Large intestine (tissue), 12 donors: ENCODE measurements at places on chromosomes 6 and 20.

DNA sequence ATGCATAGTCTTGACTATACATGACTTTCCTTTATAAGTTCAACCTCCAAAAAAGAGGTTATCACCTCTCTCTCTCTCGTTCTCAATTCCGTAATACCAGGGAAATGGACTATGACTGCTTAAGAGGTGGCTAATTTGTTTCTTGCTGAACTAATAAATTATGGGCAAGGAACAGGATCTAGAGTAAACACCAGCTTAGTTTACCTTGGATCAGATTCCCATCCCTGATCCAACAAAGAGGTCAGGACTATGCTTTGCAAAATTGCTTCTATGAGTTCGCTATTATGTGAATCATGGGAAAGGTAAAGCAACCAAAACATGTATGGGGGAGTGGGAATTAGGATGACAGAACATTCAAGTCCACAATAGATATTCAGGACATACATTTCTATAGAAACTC lies 630.7 kb downstream of the HACE1 start:
- no peak for DNase-seq

DNA sequence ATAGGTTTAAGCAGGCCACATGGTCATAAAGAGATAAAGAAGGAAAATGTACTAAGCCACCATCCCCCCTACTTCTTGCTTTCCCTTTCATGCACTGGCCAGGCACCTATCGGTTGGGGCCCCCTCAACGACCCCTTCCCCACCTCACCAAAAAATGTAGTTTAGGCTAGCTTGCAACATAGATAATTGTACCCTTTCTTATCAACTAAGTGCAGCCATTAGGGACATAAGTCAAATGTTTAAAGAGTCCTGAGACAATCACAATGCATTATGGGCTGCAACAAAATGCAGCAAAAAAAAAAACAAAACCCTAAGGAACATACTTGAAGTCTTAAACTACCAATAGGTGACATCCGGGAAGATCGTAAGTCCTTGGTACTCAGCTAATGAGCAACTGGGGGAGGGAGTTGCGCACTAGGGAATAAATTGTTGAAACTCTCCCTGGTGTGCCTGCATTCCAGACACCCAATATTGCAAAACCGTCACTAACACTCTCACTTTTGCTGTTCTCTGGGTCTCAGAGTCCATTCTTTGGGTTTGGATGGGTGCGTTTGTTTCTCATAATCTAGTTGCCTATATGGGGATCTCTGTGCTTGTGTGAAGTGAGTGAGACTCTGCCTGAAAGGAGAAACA lies 12.4 kb upstream of the HLA-G start:
- no peak for DNase-seq

GRCh38 chr6:152050451-152051195 lies 243.1 kb downstream of the ESR1 start:
- no peak for DNase-seq

DNA sequence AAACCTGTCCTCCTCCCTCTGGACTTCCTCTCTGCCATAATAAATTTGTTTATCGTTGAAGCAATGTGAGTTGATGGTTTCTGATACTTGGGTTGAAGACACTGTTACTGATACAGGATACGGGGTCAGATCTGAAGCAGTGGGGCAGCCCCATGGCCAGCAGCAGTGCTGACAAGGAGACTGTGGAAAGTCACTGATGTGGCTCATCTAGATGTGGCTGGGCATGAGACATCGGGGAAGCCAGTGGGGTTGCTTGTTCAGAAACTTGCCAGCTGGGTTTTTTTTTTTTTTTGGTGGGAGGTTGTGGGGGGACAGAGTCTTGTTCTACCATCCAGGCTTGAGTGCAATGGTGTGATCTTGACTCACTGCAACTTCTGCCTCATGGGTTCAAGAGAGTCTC lies 2.6 kb upstream of the BPI start:
- no peak for DNase-seq

- DNase-seq = no peak
Measured at GRCh38 chr6:157568702-157569101, 187.7 kb downstream of the ZDHHC14 start.

DNA sequence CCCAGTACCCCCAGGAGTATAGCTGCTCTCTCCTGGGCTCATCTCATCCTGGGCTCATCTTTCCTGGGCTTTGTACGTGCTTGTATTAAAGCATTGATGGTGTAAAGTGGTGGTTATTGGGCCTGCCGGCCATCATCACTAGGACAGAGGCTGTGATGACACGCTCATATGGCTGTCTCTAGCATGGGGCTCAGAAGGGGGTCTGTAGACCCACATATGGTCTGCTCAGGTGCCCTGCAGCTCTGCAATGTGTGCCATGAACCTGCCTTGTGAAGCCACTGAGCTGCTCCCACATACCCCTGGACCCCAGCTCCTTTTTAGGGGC lies 143.4 kb downstream of the CDC5L start:
- no peak for DNase-seq

GRCh38 chr6:136365776-136366354 lies 76.2 kb upstream of the BCLAF1 start:
- DNase-seq = no peak

- no peak for DNase-seq
Measured at GRCh38 chr6:30067460-30068139, 602 bp downstream of the PPP1R11 start.

DNA sequence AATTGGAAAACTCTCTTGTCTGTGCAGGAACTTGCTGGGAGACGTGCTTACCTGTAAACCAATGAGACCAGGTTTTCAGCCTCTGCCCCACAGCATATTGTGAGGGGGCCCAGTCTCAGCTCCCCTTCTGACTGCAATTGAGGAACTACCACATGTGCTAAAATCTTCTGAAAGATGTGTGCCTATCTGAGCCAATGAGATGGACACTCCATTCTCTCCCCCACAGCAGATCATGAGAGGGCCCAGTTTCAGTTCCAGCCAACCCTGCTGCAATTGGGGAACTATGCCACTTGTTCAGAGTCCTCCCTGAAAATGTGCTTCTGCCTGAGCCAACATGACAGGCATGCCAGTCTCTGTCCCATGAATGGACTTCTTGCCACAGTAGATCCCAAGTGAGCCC lies 20.9 kb upstream of the PI3 start:
- no peak for DNase-seq

DNA sequence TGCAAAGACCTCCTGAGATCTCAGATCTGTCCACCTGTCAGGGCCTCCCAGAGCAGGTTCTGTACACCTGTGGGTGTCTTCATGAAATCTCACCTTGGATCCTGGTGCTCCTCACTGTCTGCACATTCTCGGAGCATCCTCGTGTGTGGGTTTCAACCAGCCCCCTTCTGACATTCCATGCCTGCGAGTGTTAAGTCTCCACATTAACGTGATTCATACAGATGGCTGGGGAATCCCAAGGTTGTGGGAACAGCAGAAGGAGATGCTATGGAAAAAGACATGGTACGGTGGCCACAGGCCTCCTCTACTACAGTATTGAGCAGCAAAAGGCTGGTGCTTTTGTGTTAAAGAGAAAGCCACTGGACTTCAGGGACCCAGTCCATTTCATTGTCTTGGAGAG lies 556.5 kb downstream of the DHX35 start:
- no peak for DNase-seq

DNA sequence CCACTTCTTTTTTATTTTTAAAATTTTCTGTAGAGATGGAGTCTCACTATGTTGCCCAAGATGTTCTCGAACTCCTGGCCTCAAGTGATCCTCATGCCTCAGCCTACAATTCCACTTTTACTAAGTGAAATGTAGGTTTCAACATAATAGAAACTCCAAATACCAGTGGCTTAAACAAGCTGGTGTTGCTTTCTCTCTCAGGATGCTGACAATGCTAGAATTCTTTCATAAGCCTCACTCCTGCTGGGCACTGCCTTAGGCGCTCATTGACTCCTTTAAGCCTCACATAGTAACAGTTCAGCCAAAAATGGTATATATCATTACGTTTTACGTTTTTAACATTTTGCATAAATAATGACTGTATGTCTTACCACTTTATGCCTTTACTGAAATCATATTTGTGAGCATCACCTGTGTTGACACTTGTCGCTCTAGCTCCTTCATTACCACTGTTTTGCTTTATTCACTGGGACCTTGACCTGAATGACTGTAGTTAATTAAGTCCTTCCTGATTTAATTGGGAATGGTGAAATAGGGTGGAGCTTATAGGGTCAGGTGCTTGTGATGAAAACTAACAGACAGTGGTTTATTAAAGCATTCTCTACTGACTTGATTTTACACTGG lies 3.9 kb upstream of the CST9 start:
- no peak for DNase-seq

- DNase-seq = no peak
Measured at GRCh38 chr6:13687917-13688351, 23.7 kb downstream of the RANBP9 start.

DNA sequence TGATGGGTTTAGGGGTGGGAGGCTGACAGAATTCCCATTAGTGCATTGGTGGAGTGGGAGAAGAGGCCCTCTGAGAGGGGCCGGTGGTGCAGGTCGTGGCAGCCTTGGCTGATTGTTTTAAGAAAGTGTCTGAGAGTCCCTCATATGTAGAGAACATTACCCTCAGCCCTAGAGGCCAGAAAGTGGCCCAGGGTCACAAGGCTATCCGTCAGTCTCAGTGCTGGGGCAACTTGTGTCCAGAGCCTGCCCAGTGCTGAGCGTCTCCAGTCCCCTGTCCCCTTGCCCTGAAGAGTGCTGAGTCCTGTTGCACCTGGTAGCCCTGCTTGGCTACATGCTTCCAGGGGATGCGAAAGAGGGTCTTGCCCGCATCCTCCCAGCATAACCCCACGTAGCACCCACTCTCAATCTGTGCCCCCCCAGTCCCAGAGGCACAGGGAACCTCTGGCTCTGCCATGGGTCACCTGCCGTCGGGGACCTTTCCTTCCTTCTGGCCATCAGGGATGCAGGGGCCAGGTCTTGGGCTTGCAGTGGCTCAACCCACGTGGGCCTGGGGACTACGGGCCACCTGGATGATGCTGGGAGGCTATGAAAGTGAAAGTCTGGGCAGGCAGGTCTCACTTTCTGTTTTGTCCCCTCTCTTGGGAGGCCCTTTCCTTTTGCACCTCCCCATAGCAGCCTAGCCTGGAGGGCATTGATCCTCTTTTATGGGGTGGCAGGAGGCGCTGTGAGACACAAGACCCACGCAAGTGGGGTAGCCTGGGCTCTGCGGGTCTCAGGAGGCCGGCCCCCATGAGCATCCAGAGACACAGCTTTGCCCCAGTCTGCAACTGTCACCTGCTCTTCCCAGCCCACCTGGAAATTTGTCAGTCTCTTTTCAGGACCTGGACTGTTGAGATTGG lies 12.2 kb downstream of the DUSP15 start:
- DNase-seq = no peak

GRCh38 chr6:103107985-103108384 lies 1714.5 kb downstream of the GRIK2 start:
- DNase-seq = no peak

GRCh38 chr6:48141975-48142374 lies 31.0 kb upstream of the PTCHD4 start:
- DNase-seq = no peak

DNA sequence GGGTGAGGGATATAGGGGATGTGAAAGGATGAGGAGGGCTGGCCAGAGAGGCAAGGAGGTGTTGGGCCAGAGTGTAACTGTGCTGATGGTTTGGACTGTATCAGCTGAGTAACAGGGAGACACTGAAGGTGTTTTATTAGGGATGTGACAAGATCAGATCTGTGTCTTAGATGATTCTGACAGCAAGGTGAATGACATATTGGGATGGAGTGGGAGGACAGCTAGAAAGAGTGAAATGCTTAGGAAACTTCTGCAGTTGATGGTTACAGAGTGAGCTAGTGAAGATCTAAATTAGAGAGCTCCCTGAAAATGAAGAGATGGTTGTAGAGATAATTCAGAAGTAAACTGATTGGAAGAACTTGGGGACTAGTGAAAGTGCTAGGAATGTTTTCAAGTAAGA lies 47.2 kb upstream of the ELOVL5 start:
- DNase-seq = no peak

DNA sequence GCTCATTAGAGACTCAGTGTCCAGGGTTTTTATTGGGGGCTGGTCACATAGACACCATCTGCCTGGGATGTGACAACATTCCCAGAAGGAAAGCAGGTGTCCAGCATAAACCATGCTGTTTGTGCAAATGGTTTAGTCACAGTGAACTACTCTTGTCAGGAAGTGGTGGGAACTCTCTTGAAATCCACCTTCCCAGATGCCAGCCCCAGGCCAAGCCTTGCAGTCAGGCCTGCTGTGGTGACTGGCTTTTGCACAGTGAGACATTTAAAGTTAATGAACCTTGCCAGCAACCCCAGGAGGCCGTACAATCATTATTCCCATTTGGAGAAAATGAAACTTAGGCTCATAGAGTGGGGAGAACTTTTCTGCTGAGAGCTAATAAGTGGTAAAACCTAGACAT lies 242.5 kb upstream of the KCNG1 start:
- DNase-seq = no peak

GRCh38 chr6:33452496-33452895 lies 1.9 kb upstream of the ZBTB9 start:
- DNase-seq = no peak

DNA sequence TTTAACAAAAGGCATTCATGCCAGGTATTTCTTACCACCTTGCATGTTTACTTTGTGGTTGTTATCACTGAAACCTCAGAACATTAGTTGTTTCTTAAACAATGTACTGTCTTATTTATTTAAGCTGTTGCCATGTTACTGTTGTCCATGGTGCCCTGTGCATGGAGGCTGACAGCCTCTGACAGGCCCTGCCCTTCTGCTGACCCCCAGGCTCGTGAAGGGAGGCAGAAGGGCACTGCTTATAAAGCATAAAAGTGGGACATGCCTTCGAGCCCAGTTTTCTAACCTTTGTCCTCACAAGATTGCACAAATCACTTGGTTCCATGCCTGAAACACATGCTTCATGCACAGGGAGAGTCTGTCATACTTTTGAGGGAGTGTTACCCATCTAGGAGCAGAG lies 46.7 kb upstream of the CLIC5 start:
- peak; percentile 93 for DNase-seq

GRCh38 chr6:1390133-1390945 lies 963 bp downstream of the FOXF2 start:
- DNase-seq = no peak

- DNase-seq = no peak
Measured at GRCh38 chr20:57464642-57465211, 60.2 kb downstream of the CTCFL start.

DNA sequence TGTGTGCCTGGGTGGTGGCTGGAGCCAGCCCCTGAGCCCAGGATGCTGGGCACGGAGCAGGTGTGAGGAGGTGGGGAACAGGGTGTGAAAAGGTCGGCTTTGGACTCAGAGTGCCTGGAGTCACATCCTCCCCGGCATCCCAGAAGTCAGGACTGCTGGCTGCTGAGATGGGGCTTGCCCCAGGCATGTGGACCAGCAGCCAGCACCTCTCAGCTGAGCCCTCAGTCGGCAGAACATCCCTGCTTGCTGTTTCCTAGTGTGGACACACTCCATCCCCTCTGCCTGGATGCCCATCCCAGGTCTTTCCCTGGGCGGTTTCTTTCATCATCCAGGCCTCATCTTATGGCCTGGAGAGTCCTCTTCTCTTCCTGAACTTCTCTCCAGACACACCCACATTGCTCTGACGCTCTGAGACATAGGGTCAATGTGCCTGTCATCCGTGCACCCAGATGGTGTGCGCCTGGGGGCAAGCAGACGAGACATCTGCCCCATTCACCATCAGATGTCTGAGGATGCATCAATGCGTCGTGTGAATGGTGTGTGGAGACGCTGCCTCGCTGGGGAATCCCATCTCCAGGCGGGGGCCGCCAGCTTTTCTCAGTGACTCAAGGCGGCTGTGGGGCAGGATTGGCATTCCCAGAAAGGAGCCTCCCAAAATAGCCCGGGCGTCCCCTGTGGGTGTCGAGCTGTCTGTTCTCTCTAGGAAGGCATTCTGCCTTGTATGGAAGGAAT lies 104.2 kb downstream of the SYCP2 start:
- DNase-seq = no peak
